ENCODE measurements at places on chromosomes 5 and 9.

GRCh38 chr9:127877566-127877998 lies at the start of gene AK1:
Gene AK1 (minus strand): TSS chr9:127877675. CDS start chr9:127874617, 3,058 bp downstream.
- DNase-seq, result peak; percentile 59

DNA sequence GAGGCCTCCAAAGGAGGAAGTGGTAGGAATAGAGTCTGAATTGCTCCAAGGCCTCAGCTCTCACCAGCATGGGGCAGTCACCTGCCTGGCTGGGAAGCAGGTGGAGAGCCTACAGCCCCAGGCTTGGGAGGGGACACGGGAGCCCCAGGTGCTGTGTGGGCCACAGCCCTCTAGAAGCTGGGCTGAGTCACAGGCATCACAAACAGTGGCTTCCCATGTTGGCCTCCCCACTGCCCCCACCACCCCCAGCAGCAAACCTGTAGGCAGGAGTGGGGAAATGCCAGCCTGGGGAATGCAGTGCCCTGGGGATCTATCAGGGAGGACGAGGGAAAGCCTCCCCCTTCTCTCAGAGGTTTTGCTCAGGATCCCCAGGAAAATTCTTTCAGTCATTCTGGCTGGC lies 309.6 kb downstream of the SLIT3 start:
- peak; percentile 28 for DNase-seq

DNA sequence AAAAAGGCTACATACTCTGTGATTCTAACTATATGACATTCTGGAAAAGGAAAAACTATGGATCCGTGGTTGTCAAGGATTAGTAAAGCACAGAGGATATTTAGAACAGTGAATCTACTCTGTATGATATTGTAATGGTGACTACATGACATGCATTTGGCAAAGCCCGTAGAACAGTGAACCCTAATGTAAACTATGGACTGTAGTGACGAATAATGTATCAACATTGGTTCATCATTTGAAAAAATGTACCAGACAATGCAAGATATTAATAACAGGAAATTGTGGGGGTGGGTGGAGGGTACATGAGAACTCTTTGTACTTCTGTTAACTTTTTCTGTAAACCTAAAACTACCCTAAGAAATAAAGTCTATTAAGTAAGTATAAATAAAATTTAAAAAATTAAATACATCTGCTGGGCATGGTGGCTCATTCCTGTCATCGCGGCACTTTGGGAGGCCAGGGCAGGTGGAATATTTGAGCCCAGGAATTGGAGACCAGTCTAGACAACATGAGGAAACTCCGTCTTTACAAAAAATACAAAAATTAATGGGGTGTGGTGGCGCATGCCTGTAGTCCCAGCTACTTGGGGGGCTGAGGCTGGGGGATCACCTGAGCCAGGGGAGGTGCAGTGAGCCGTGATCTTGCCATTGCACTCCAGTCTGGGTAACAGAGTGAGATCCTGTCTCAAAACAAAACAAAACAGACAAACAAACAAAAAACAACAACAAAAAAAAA lies 101.7 kb upstream of the TBC1D2 start:
- no peak for DNase-seq

DNA sequence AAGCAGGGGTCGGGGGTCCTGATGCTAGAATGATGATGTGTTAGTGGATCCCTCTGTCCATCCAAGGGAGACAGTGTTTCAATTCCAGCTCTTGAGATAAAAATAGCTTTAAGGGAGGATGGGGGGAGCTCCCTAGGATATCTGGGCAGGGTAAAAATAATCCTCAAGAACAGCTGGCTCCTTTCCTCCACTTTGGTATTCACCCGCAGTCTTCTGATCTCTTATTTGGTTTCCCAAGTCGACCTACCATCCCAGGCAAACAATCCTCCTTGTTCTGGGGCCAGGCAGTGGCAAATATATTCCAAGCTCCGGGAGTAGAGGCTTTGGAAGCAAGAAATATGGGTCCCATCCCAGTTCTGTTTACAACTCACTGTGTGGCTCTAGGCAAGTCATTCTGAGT lies 14.5 kb upstream of the COL27A1 start:
- DNase-seq, result no peak

GRCh38 chr5:34505731-34506130 lies 150.4 kb upstream of the RAI14 start:
- DNase-seq, result no peak

DNA sequence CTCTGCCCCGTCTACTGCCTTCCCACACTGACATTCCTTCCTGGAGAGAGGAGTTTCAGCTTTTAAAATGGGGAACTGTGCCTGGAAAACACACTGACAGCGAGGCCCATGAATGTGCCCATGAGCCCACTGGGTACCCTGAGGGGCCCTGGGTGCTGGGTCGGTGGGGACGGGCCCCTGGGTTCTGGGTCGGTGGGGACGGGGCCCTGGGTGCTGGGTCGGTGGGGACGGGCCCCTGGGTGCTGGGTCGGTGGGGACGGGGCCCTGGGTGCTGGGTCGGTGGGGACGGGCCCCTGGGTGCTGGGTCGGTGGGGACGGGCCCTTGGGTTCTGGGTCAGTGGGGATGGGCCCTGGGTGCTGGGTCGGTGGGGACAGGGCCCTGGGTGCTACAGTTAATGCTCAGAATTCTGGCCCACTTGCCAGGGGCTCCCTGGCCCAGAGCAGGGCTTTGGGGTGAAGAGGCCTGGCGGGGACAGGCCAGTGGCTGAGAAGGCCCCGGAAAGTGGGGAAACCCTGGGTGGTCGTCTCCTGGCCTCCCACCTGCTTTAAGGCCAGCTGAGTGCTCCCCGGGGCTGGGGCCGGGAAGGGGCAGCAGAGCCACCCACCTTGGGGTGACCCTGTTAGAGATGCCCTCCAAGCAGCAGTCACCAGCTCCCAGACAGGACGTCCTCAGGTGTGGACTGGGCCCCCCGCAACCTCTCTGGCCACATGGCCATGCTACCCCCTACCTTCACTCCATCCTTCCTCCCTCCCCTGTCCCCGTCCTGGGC lies 2.5 kb downstream of the GPSM1 start:
- no peak for DNase-seq

DNA sequence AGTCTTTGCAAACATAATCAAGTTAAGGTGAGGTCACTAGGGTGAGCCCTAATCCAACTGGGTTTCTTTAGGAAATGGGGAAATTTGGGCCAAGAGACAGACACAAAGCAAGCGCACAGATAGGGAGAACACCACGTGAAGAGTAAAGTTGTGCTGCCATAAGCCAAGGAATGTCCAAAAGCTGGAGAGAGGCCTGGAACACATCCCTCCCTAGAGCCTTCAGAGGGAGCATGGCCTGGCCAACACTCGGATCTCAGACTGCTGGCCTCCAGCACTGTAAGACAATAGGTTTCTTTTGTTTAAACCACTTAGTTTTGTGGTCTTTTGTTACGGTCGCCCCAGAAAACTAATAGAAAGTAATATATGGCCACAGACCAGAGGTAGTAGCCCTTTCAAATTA lies 8.1 kb upstream of the ROR2 start:
- DNase-seq, result no peak

GRCh38 chr9:110064803-110065202 lies 143.2 kb downstream of the C9orf152 start:
- DNase-seq, result no peak
